ENCODE measurements at places on chromosomes 12 and 14.

GRCh38 chr12:124651516-124652273, 84.3 kb upstream of the NCOR2 start:
- no peak for DNase-seq

GRCh38 chr14:72701605-72702004, 192.3 kb downstream of the DPF3 start:
- DNase-seq = no peak

GRCh38 chr14:82719617-82720016, 1186.0 kb upstream of the SEL1L start:
- DNase-seq = no peak

DNA sequence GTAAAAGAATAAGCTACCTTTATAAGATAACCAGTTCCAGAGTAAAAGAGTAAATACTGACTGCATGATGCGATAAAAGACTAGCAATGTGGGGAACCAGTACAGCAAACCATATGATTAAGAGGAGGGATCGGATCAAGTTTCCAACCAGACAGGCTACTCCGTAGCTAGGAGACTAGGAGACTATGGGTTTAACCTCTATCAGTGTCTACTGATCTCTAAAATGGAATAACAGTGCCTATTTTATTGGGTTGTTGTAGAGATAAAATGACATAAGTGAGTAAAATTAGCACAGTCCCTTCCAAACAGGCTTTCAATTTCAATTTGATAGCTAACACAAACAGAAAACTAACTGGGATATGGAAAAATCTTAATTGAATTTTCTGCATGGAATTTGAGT, 76.0 kb downstream of the PAWR start:
- no peak for DNase-seq

- no peak for DNase-seq
Measured at GRCh38 chr14:68639758-68640574, 152.9 kb downstream of the ZFP36L1 start.

DNA sequence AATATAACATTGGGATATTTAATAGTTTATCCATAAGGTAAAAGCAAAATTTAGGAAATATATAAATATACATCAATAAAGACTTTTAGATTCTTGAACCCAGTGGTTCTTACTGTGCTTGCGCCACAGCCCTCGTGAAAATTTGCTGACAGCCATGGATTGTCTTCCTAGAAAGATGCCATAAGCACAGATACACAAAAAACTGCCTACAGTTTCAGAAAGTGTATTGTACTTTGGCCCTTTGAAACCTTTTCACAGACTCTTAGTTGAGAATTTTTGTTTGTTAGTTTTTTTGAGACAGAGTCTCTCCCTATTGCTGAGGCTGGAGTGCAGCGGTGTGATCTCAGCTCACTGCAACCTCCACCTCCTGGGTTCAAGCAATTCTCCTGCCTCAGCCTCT, 28.1 kb downstream of the DEPDC4 start:
- no peak for DNase-seq

DNA sequence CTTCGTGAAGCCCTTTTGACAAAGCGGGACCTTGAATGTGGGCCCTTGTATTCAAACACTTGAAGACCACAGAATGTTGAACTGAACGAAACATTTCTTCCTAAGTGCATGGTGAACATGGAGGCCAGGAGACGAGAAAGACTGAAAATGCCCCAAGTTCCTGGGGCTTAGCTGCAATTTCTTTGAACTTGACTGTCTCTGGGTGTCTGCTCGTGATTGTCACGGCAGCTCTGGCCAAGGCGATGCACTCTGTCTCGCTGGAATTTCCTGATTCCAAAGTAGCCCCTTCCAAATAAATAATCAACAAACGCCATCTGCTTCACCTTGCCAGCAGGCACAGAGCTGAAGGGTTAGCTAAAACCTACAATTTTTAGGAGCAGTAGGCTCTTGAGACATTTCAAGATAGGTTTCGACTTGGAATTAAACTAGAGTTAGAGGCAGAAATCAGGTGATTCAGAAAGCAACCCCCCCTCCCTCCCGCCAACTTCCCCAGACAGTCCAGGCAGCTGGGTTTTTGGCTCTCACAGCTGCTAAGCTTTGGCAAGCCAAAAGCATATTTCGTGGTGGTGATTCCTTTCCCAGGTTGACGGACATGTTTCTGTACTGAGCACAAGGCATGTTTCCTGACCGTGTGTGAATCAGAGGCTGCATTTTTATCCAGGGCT, 13.5 kb upstream of the IRF2BPL start:
- DNase-seq = no peak

- no peak for DNase-seq
Measured at GRCh38 chr14:50678163-50678562, 10.1 kb upstream of the SAV1 start.
